ENCODE measurements at places on chromosomes 7 and 10.

DNA sequence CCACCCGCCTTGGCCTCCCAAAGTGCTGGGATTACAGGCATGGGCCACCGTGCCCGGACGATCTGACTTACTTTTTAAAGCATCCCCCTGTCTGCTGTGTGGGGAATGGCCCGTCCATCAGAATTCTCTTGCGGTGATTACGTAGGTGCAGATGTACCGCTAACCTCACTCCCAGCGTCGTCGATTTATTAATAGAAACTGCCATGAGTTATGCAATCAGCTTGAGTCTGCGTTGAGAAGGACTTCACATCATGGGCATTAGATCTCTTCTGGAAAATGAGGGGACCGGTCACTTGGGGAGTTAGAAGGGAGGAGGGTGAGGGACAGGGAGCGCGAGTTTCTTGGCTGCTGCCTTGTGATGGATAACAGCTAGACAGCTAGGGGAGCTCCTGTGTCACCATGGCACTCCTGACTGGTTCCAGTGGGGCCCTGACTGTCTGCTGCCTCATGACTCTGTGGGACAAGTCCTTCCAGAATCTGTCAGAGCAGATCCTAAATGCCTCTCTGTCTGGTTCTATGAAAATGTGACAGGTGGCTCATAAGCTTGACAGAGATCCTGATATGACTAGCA lies 35.2 kb downstream of the POR start:
- no peak for DNase-seq

DNA sequence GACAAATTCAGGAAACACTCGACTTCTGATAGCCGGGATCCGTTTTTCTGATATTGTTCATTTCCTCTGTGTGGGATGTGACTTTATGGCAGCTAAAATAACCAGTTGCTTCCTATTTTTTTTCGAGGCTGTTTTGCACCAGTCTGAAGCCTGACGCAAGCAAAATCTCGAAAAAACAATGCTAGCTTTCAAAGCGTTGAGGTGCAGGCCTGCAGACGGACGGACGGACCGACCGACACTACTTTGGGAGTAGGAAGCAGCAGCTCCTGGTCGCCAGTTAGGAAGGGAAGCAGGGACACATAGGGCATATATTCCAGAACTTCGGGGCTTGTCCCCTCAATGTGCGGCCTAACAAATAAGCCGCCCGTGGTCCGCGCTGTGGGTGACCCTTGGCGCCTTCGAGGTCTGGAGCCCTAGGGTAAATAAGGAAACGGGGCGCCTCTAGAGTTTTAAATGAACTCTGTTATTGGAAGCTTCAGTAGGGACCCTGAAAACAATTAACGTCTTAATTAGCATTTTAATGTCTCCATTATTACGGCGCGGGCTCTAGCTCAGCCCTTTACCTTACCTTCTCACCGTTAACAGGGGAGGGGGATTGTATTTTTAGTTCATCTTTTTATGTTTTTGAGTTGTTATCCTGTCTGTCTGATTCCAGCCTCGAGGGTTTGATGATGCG lies 1.3 kb downstream of the HHEX start:
- no peak for DNase-seq

- no peak for DNase-seq
These were observed 355.3 kb downstream of the PAXIP1 start for GRCh38 chr7:154647625-154648024.

GRCh38 chr7:100369105-100369504 lies 4.2 kb upstream of the PILRA start:
- DNase-seq = no peak

DNA sequence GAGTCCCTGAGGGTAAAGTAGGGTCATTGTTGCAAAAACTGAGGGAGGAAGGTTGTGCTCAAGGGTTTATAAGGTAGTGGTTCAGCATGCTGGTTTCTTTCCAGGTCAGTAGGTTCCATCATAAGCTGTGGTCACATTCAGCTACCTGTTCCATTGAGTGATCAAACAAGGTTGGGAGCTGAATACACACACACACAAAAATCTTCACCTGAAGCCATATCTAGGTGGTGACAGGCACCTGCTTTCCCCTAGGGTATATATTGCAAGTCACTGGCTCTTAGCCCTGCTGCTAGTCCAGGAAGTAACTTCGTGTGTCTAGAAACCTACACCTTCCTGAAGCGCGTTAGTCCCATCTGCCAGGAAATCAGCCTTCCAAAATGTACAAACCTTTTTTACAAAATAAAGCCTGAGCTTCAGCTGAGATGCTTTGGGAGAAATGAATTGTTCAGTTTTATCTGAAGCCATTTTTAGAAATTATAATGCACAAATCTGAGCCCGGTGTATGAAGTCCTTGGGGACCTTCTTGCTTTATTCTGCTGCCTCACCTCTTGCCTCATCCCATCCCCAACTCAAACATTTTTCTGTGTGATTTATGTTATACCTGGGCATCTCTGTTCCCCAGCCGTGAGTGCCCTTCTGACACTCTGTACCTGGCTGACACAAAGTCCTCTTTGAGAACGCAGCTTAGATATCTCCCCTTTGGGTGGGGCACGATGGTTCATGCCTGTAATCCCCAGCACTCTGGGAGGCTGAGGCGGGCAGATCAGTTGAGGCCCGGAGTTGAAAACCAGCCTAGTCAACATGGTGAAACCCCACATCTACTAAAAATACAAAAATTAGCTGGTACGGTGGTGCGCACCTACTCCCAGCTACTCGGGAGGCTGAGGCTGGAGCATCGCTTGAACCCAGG lies 10.6 kb upstream of the LAMTOR4 start:
- no peak for DNase-seq

DNA sequence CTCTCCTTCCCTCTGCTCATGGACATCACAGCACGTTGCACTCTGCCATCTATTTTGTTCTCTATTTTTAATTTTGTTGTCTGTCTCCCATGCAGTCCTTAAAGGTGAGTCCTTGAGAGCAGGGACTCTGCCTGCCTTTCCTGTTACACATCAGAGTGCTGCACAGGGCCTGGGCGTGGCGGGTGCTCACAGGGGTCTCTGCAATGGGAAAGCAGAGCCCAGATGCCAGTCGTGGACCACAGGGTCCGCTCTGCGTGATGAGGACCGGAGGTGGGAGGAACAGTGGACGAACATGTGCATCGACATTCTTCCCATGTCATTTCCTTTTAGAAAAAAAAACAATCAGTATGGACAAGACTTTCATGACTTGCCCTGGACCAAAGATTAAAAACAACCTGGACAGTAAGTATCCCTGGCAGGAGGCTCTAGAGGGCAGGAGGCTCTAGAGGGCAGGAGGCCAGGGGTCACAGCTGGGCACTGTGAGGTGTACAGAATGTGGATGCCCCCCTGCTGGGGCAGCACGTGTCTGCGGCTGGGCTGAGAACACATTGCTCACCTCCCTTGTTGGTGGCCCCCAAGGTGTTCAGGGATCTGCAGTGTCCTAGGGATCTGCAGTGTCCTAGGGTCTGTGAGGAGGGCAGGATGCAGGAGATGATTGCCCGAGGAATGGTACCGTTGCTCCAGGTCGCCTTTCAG lies 29.6 kb upstream of the ZNF488 start:
- no peak for DNase-seq

- no peak for DNase-seq
These were observed 148.6 kb upstream of the IMMP2L start for GRCh38 chr7:111710839-111711380.

- DNase-seq = no peak
These were observed 28.7 kb downstream of the NUP42 start for GRCh38 chr7:23210506-23210905.

- DNase-seq = no peak
These were observed 81.6 kb upstream of the DNAJB6 start for GRCh38 chr7:157255201-157255606.

- DNase-seq = no peak
These were observed 359.2 kb upstream of the AOAH start for GRCh38 chr7:37083311-37084096.

DNA sequence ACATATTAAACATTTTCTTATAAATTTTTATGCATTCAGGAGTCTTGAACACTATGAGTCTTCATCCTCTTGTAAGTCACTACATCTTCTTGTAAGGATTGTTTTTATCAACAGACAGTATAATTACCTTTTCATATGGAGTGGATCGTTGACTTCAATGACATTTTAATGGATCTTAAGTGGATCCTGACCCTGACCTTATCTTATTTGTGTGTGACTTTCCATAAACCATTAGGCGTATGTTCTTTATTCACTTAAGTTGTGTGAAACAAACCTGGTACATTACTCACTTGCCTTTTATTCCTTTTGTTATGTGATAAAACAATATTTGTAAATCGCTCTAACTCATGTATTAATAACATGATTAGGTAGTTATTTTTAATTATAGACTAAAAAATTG lies 18.5 kb upstream of the SEMA3C start:
- DNase-seq = no peak

- no peak for DNase-seq
These were observed 1.5 kb upstream of the FERD3L start for GRCh38 chr7:19146699-19147098.

DNA sequence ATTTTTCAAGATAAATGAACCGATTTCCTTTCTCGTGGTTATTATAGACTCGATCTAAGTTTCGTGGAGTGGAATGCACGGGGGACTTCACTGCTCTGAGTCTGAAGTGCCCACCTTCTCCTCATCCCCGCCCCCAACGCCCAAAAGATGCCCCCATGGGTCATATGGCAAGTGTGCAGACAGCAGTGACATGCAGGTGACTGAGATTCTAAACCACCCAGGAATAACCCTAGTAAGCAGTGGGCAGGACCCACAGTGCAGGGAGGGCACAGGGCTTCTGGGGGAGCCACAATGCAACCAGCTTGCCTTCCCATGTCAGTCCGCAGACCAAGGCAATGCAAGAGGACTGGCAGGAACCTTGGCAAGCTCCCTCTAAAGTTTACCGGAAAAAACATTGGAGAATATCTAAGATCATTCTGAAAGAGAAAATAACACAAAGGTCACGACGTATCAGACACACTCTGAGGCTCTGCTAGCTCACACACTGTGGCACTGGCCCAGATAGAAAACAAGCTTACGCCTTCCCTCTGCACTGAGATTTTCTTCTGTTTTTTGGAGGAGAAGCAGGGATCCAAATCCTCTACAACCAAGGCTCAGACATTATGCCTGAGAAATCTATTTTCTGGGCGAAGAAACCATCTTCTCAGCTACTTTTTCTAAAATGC lies 239.6 kb downstream of the MAD1L1 start:
- DNase-seq = no peak

DNA sequence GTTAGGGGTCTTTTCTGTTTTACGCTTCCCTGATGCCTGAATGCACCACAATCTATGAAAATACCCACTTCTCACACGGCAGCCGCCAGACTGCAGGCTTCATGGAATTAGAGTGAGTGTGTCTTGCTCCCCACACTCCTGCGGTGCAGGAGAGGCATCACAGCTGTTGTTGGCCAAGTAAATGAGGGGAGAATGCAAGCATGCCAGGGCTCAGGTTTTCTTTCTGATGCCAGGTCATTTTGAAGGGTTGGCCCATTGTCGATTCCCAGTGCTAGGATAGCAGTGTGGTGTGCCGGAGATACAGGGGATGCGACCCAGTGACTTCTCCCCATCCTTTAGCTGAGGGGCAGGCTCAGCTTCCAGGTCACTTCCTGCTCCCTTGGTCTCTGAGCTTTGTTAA lies 16.3 kb downstream of the CXCL12 start:
- DNase-seq = no peak

GRCh38 chr10:100446130-100446761 lies 16.6 kb upstream of the WNT8B start:
- no peak for DNase-seq

DNA sequence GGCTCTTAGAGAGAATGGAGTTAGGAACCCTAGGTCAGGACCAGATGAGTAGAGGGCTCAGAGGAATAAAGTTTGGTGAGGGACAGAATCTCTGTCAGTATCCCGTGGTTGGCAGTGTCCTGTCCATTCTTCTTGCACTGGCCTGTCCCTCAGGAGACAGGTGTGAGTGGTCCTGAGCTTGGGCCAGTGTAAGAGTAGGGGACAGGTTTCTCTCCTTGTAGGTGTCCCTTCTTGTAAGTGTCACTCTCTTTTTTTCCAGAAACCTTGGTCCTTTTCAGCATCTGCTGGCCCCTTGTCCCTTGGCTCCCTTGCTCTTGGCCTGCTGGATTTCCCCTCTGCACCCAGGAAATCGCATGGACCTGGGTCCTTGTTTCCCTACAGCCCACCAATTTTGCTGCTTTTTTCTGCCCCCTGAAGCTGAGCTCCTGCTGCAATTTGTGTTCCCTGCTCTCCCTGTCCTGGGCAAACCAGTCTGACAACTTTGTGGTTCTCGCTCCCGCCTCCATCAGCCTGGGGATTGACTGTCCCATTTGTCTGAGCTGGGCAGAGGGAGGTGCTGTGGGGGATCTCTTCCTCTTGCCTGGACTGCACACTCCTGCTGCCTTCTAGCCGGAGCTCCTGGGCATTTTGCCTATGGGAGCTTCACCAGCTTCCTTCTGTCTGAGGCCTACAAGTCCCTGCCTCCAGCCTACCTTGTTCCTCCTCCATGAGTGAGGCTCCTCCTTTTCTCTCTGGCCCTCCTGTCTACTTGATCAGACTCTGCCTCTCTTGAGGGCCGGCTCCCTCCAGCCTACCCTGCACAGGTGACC lies 6.5 kb downstream of the TSPAN14 start:
- no peak for DNase-seq

DNA sequence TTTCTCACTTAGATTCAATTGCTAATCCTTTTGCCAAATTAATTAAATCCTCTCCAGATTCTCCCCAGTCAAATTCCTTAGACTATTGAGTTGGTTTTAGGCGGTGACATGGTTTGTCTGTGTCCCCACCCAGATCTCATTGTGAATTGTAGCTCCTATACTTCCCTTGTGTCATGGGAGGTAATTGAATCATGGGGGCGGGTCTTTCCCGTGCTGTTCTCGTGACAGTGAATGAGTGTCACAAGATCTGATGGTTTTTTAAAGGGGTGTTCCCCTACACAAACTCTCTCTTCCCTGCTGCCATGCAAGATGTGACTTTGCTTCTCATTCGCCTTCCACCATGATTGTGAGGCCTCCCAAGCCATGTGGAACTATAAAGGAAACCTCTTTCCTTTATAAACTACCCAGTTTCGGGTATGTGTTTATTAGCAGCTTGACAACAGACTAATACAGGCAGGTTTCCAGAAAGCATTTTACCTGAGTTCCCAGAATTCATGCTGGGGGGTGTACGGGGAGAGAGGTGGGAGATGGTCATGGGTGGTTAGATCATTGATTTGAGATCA lies 44.7 kb upstream of the GARS1 start:
- DNase-seq = no peak

GRCh38 chr10:3126249-3126648 lies 46.3 kb downstream of the PITRM1 start:
- no peak for DNase-seq

DNA sequence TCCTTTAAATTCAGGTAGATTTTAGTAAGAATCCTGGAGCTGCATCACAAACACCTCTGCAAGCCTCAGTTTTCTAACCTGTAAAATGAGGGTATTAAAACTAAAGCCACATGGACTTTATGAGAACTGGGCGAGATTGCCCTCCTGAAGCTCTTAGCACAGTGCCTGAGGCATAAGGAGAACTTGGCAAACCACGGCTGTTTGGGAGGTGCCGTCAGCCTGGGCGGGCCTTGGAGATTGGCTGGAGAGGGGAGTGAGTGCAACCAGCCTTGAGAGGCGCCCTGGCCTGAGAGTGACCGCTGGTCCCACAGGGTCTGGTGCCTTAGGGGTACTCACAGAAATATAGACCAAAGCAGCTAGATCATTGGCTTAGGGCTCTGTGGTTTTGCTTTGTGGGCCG lies 5.4 kb upstream of the TNS3 start:
- no peak for DNase-seq
